ENCODE measurements at places on chromosomes 7 and 10.

DNA sequence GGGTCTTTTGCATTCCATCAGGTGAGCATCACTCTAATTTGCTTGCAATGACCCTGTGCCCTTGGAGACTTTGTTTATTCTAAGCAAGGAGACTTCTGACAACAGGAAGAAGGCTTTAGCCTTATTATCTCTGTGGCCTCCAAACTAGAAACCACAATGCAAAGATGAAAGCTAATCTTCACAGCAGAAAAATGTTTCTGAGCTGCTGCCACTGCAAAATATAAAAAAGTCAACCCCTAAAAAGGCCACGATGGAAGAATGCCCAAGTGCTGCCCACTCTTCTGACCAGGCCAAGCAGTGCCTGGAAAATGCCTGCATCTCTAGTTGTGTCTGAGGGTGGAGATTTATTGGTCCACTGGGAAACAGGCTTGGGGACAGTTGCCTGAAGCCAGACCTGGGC lies 299.9 kb downstream of the C7orf25 start:
- no peak for DNase-seq

GRCh38 chr10:10977226-10977956 lies 40.3 kb upstream of the CELF2 start:
- DNase-seq = no peak

DNA sequence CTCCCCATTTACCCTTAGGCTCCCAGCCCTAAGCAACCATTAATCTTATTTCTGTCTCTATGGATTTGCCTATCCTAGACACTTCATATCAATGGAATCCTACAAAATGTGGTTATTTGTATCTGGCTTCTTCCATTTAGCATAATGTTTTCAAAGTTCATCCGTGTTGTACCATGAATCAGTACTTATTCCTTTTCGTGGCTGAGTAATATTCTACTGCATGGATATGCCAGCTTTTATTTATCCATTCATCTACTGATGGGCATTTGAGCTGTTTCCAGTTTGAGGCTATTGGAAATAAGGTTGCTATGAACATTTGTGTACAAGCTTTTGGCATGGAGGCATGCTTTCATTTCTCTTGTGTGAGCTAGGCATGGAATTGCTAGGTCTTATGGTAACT lies 121.1 kb downstream of the WDR11 start:
- no peak for DNase-seq

DNA sequence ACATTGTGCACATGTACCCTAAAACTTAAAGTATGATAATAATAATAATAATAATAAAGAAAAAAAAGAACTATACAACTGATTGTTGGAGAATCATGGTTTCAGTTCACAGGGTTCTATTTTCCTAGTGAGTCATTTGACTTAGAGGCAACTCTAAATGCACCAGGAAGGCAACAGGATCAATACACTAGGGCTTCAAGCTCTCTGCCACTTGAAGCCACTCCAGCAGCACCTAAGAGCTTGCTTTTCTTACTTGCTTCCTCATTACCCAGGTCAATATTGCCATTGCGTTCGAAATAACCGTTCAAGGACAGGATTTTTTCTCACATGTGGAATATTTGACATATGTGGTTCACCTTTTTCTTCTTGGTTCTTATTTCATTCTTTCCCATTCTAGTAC lies 189.7 kb downstream of the GRM3 start:
- DNase-seq = no peak

DNA sequence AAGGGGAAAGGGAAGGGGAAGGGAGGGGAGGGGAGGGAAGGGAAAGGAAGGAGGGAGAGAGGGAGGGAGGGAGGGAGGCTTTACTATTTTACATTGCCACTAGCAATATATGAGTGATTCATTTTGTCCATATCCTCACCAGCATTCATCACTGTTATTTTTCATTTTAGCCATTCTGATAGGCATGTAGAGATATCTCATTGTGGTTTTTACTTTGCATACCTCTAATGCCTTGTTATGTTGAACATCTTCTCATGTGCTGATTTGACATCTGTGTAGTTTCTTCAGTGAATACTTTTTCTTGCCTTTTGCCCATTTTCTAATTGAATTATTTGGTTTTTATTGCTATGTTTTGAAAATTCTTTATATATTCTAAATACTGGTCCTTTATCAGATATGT lies 52.7 kb downstream of the GCC1 start:
- no peak for DNase-seq

- no peak for DNase-seq
Measured at GRCh38 chr7:1995426-1995825, 237.3 kb downstream of the MAD1L1 start.

GRCh38 chr10:1978584-1978983 lies 241.3 kb upstream of the ADARB2 start:
- DNase-seq = no peak

- no peak for DNase-seq
Measured at GRCh38 chr7:80923211-80923612, 4.4 kb upstream of the SEMA3C start.

DNA sequence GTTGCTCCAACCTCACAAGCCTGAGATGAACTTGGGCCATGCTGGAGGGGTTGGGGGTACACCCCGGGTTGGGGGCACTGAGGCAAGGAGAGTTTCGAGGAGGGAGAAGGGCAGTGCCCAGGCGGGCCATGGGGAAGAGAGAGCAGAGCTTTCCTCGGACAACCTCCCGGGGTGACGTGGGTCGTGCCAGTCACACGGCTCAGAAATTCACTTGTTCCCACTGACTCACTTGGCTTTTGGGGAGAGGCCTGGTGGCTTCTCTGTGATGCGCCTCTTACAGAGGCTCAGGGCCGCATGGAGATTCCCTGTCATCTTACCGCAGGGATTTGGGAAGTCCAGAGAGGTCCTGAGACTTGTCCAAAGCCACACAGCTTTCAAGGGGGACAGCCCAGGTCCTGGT lies 2.9 kb downstream of the LAT2 start:
- no peak for DNase-seq

All from ecto neural progenitor cell (in vitro differentiated cells).